Activated CD8-positive, alpha-beta memory T cell treated with anti-CD3 and anti-CD28 coated beads, Interleukin-2, amount 10 ng/mL, durations not matched to agents 7 days and 5 days (primary cell): ENCODE measurements at places on chromosomes 7 and 10.

DNA sequence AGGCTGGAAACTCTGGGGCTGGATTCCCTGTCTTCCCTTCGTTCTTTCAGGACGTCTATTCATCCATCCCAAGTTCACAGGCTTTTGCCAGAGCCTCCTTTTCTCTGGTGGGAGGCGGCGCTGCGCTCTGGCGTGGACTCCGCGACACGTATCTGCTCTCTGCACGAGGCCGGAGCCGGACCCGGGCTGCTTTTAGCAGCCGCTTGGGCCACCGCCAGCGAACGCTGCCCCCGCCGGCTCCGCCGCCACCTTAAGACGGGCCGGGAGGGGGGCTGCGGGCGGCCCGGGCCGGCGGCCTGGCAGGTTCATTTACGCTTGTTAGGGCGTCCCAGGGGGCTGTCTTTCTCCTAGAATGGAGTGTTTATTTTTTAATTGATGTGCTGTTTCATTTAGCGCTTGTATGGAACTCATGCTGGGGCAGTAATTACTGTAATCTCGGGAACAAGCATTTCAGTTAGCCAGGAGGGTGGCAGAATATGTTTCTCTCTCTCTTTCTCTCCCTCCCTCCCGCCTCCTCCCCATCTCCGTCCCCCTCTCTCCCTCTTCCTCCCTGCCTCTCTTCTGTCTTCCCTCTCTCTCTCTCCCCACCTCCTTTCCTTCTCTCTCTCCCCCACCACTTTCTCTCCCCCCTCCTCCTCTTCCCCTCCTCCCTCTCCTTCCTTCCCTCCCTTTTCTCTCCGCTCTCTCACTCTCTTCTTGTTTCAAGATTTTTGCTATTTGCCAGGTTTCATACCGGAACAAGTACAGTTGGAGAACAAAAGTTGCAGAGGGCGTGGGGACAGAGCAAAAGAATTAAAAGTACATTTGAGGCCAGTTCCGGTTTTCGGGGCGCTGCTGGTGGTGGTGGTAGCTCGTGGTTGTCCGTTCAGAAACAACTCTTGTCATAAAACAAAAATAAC is 1.3 kb upstream of the FZD8 start:
- no peak for DNase-seq

GRCh38 chr7:152674860-152675758 is 832 bp downstream of the XRCC2 start:
- peak; percentile 52 for DNase-seq

DNA sequence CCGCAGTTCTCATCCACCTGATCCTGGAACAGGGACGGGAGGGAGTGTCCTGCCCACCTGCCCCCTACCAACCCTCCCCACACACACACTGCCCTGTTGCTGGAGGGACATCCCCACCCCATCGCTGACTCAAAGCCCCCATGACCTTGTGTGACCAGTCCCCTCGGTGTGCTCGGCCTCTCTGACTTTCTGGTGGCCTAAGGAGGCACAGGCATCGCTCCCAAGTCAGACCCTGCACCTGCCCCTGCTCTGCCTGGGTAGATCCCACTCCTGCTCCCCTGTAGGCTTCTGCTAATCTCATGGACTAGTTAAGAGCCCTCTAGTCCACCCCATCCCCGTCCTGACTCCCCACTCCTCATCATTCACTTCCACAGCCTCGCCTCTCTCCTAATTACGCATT is 58.8 kb upstream of the DOCK1 start:
- DNase-seq, result no peak

DNA sequence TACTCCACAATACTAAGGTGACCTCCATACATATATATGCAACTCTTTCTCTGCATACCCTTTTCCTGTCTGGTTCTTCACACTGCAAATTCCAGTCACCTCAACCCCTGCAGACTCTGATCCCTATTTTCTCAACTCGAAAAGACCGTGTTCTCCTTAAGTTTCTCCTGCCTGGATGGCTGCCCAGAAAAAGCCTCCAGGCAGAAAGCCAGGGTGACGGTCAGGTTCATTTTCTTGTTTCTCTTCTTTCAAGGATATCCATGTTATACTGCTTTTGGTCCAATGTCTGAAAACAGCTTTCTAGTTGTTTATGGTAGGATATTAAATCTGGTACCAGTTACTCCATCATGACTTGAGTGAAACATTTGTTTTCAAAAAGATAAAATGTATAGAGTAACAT is 267.8 kb upstream of the MYO3A start:
- no peak for DNase-seq

GRCh38 chr7:96388166-96388565 is 66.3 kb upstream of the SLC25A13 start:
- DNase-seq, result no peak

DNA sequence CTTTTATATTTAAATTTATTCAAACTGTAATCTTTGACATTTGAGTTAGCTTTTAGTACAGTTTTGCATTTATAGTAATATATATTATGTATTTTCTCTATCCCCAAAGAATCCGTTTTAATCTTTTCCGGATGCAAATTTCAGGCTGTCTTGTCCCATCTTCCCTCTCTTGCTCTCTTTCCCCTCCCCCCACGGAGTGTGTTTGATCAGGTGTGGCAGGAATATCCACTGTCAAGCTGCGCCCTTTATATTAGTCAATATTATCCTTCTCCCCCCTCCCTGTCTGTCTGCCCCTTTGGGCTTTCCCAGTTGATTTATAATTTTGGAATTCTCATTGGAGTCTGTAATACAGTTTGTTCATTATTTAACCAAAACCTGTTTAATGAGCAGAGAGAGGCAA is 19.0 kb downstream of the GBF1 start:
- no peak for DNase-seq

DNA sequence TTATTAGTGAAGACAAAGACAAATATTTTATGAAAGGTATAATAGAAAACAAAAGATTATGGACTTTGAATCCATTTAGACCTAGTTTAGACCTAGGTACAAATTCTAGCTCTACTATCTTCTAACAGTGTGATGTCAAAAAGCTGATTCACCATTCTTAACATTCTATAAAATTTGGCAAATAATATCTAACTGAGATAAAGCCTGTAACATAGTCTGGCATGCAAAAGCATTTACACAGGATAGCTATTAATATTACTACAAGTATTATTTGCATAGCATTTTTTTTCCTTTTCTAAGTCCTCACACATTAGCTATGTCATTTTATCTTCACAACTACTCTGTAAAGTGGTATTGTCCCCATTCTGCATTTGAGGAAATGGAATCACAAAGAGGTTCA is 179.6 kb upstream of the LRRTM3 start:
- DNase-seq, result no peak

DNA sequence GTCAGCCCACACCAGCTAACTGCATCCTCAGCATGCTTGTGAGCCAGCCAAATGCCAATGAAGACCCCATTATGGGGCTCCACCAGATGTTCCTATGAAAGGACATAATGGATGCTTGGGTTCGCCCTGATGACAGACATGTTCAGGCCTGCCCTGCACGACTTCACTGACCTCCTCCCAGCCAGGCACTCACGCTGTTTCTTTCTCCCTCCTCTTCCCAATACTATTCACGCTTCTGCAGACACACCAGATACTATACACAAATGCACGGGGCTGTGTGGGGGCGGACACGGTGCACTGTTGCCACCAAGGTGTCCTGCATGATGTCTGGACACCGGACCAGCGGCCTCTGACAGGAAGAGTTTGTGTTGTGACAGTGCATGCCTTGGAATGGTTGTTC is 284.2 kb downstream of the PRPF18 start:
- no peak for DNase-seq

- DNase-seq, result no peak
Observed at GRCh38 chr7:150801946-150802771, 1.6 kb downstream of the TMEM176A start.

GRCh38 chr7:30965372-30965771 is 1.6 kb downstream of the GHRHR start:
- no peak for DNase-seq

DNA sequence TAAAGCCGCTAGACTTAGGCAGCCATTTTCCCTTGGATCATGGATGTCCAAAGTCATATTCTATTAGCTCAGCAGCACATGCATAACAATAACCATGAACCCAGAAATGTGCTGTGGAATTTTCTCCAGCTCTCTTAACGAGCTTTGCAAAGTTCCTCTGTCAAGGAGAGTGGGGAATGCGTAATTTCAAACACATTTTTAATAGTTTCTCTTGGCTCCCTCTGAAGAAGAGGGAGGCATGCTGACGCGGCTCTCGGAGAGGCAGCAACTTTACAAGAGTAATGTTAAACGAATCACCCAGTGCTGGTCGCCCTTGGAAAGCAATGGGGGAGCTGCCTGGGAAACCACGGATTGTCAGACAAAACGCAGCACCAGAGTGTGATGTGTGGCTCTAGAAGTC is 114.8 kb downstream of the RAB18 start:
- no peak for DNase-seq

DNA sequence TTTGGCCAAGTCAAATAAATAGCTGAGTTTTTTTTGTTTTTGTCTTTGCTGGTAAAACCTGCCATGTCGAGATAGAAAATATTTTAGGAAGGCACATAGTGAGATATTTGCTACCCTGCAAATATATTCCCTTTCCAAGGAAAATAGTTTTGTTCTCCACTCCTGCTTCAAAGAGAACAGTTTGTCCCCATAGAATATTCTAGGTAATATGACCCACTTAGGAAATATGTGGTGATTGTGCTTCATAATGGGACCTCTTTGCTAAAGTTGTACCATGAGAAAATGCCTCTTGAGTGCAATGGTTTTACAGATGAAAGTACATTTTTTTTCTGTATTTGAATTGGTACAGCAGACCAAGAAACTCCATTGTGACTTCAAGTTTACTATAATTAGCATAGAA is 41.6 kb downstream of the SMNDC1 start:
- DNase-seq, result no peak

GRCh38 chr7:85176197-85176596 is 10.7 kb downstream of the SEMA3D start:
- no peak for DNase-seq

- no peak for DNase-seq
Observed at GRCh38 chr7:157266272-157266671, 70.5 kb upstream of the DNAJB6 start.

DNA sequence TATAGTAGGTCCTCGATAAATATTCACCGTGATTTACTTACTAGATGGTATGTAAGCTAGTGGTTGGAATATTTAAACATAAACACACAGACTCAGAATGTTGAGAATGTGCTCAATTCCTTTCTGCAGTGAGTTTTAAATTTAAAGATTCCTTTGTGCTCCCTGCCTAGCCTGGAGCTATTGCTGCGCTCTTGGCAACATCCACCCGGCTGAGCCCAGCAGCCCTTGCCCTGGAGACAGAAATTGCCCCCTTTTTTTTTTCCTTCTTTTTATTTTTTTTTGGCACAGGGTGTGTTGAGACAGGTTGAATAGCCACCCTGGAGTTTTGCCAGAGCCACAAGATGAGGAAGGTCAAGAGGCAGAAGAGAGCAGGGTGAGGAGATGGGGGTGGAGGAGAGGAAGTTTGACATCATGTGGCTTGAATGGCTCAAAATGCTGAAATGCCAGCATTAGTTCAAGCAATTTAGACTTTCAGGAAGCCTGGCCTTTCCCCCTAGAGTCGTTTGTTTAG is 180.8 kb downstream of the PRKCQ start:
- DNase-seq, result no peak

- DNase-seq, result no peak
Observed at GRCh38 chr10:74012480-74012879, 14.6 kb downstream of the VCL start.

DNA sequence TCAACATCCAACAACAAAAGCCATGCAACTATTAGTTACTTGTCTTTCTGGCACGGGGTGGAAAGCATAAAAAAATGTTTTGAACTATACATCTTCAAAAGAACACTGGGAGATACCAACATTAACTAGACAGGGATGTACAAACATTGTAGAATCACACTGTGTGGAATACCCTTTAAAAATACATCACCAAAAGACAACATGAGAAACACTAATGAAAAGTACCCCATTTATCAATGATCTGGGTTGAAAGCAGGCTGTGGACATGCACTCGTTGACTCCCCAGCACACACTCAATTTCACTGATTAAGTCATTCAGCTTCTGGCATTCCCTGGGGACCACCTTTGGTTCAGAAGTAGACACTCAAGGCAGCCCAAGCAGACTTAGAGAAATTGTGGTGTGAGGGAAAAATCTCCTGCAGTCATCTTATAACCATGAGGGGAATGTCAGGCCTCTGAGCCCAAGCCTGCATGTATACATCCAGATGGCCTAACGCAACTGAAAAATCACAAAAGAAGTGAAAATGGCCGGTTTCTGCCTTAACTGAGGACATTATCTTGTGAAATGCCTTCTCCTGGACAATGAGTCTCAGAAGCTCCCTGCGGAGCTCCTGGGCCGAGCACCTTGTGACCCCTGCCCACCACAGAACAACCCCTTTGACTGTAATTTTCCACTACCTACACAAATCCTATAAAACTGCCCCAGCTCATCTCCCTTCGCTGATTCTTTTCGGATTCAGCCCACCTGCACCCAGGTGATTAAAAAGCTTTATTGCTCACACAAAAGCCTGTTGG is 53.0 kb downstream of the CACUL1 start:
- DNase-seq, result no peak

DNA sequence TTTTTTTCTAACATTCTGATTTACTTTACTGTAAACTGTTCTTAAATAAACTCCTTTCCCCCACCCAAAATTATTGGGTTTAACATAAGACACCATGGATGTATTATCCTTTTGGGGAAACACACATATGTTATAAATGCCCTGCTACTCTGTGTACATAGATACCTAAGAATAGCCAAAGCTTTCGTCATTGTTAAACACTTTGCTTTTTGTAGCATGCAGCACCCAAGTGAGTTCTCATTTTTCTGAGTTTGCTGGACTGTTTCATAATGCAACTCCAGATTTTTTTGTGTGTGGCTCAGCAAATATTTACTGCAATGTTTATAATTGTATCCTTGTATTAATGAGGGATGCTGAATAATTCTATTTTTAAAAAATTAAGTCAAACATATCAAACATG is 86.9 kb downstream of the VTI1A start:
- DNase-seq, result no peak

DNA sequence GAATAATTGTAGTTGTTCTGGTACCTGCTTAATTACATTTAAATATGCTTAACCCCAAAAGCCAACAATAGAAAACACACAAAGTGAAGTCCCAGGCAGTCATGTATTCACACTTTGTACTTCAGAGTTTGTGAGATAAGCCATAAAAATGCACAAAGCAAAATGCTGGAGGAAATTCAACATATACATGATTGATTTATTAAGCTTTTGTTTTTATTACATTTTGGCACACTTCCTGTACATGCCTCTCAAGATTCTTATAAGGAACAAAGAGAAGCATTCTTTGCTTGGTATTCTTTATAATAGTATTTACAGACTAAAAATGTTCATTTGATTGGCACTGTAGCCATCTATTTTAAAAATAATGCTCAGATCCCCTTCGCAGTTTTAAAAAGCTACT is 107.7 kb upstream of the ANK3 start:
- no peak for DNase-seq

- no peak for DNase-seq
Observed at GRCh38 chr10:133403359-133403758, 9.4 kb downstream of the MTG1 start.
